NCI-H748 treated with DMSO at 0.1 percent for 48 hours (cell line): ENCODE measurements at places on chromosomes 2 and 18.

DNA sequence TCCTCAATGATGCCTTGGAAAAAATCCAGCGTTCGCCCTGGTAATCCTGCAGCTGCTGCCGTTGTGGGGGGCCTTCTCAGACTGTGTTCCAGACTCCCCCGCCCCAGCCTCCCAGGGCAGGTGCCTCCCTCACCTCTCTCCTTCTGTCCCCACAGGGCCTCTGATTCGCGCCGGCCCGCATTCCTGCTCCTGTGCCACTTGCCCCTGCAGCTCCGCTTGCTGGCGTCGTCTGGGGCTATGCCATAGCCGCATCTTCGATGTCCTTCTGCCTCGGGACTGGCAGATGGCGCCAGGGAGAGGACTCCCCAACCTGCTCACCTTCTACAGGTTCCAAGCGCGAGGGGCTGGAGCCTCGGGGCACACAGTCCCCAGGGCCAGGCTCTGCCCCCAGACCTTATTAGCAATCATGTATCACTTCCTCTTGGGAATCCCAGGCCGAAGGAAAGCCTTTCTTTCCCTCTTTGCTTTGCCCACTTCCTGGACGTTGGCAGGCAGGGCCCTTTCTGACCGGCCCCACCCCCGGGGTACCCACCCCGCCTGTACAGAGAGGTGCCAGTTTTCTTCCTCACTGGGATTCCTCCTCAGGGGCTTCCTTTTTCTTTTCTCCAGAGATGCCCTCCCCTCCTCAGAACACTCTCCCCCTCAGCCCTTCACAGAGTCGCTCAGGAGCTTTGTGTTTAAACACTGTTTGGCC is 4.4 kb downstream of the SPATA3 start:
- DNase-seq = no peak

GRCh38 chr2:187504312-187504921 is 49.8 kb downstream of the TFPI start:
- no peak for DNase-seq

DNA sequence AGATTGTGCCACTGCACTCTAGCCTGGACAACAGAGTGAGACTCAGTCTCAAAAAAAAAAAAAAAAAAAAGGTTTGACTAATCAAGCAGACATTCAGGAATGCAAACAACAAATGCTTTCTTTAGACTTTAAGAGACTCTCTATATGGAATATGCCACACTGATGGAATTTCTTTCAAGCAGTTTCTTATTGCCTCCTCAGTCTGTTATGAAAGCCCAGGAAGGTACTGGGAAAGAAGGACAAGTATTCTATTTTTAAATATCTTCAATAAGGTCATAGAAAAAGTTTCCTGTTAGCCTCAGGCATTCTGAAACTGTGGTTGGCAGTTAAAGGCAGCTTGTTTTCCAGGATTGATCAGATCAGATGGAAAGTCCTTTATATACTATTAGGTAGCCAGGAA is 241.6 kb downstream of the PIK3C3 start:
- DNase-seq = no peak

DNA sequence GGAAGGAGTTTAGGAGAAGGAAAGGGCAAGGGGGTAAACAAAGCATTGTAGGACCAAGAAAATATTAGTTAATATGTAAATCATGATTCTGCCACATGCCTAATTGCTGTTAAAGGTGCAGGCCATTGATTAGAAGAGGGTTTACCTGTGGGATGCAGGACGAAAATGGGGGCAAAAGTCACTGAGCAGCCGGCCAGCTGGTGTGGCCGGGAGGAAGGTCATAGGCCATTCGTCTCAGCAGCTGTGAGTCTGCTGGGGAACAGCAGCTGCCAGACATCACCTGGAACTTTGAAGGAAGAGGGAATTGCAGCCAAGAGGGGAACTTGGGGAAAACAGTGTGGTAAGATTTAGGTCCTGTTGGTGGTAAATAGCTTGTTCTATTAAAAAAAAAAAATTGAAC is 184.4 kb downstream of the DYSF start:
- DNase-seq = no peak

GRCh38 chr2:1972011-1972410 is 227.7 kb upstream of the PXDN start:
- no peak for DNase-seq

GRCh38 chr2:232138441-232138840 is 176.9 kb downstream of the DIS3L2 start:
- DNase-seq = no peak

- no peak for DNase-seq
Observed at GRCh38 chr2:215727507-215728503, 285.5 kb downstream of the MREG start.

DNA sequence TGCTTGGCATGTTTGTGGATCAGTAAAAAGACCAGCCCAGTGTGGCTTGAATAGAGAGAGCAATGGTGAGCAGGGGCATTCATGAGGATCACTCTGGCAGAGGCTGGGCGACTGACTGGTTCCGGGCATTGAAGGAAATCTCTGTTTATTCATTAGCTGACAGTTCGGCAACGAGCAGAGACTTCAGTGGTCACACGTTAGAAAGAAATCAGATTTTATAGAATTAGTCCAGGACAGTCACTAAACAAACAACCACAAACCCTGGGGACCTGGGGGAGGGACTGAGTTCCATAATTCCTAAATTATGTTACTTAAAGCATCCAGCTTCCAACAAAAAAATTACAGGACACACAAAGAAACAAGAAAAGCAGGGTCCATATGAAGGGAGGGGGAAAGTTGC is 72.5 kb downstream of the NOL10 start:
- no peak for DNase-seq

GRCh38 chr2:186726938-186727337 is 33.1 kb downstream of the FAM171B start:
- no peak for DNase-seq

GRCh38 chr18:78376046-78376445 is 603.6 kb upstream of the SALL3 start:
- no peak for DNase-seq

GRCh38 chr2:26534865-26535662 is 57.1 kb upstream of the OTOF start:
- no peak for DNase-seq

GRCh38 chr2:96841701-96842495 is 1.9 kb downstream of the ANKRD23 start:
- DNase-seq = no peak

- DNase-seq = no peak
Observed at GRCh38 chr2:24945907-24946306, 25.8 kb downstream of the DNAJC27 start.

DNA sequence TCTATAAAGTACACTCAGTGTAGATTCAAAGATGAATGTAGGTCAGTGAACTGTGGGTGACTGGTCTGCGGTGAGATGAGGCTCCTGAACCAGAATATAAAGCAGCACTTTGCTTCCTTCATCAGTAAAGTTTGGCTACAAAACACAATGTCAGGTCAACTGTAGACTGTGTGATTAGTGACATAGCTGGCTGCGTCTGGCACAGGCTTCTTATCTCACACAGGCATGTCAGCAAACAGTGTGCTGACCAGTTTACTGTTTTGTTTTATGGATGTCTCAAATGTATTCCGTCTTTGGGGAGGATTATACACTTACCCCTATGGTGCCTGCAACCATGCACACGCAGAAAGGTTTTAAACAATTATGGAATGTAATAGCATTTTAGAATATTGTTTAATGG is 87.1 kb downstream of the ZNF236 start:
- no peak for DNase-seq

DNA sequence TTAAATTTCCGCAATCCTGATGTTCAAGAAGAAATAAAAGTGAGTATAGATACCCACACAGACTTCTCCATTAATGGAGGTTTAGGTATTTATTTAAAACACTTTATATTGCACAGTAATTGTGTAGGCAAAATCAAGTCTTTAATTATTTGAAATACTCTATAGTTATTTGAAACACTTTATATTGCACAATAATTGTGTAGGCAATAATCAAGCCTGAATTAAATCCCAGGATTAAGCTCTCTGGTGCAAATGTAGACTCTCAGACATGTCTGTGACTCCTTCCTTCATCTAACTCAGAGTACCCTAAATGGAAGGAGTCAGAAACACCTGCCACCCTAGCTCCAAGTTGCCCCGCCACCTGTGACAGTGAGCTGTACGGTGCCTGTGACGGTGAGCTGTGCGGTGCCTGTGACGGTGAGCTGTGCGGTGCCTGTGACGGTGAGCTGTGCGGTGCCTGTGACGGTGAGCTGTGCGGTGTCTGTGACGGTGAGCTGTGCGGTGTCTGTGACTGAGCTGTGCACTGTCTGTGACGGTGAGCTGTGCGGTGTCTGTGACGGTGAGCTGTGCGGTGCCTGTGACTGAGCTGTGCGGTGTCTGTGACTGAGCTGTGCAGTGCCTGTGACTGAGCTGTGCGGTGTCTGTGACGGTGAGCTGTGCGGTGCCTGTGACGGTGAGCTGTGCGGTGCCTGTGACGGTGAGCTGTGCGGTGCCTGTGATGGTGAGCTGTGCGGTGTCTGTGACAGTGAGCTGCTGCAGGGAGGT is 11.0 kb downstream of the SLC3A1 start:
- DNase-seq = no peak

- no peak for DNase-seq
Observed at GRCh38 chr2:168183308-168183997, 63.9 kb downstream of the STK39 start.

DNA sequence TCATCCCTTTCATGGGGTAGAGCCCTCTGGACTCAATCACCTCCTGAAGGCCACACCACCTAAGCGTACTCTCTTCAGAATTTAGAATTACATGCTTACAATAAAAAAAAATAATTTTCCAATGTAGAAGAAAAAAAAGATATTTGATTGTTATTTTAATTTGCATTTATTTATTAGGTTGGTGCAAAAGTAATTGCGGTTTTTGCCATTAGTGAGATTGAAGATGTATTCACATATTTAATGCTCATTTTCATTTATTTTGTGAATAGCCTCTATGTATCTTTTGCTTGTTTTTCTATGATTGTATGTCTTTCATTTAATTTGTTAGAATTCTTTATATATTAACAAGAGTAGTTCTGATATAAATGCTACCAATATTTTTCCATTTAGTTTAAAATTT is 220.5 kb downstream of the RND3 start:
- no peak for DNase-seq

GRCh38 chr2:239292959-239293774 is 107.7 kb downstream of the HDAC4 start:
- DNase-seq = no peak

DNA sequence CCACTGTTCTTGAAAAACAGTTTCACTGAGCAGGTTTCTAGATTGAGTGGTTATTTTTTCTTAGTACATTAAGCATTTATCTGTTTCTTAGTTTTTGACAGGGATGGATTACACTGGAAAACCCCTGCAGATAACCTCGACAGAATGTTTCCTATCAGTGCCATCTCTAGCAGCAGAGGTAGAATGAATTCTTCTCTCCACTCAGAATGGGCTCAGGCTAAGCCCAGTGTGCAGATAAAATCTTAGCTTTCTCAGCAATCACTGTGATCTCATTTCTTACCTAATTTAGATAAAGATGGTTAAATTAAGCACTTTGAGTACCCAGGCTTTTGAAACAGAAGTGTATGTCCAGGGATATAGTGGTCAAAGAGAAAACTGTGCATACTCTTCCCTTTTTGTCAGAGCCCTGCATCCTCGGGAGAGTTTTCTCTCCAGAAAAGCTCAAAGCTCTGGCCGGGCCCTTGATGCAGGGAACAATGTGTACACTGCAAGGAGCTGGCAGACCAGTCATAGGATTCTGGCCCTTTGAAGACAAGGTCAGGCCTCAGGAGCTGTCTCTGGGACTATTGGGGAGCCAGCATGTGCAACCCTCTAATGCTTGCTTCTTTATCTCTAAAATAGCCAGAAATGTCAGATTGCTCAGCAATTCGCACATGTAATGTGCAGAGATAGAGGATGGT is 10.6 kb upstream of the AKAIN1 start:
- DNase-seq = no peak

GRCh38 chr2:88307817-88308216 is 137.7 kb downstream of the THNSL2 start:
- peak; percentile 0 for DNase-seq

- no peak for DNase-seq
Observed at GRCh38 chr2:240412975-240413812, 22.3 kb upstream of the GPC1 start.

DNA sequence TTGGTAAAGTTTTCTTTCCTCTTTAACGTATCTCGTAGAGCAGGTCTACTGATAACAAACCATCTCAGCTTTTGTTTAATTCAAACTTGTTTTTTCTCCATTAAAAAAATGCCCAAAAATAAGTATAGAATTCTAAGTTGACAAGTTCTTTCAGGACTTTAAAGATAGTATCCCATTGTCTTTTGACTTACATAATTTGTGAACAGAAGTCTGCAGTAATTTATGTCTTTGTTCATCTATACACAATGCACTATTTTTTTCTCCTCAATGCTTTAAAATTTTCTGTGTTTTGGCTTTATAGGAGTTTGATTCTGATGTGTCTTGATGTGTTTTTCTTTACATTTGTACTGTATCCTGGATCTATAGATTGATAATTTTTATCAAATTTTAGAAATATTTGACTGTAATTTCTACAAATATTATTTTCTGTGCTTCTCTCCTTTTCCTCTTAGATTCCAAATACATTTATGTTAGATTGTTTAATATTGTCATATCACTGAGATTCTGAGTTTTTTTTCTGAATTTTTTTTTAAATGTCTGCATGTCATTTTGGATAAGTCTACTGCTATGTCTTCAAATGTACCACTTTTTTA is 143.3 kb downstream of the FTCDNL1 start:
- DNase-seq = no peak

DNA sequence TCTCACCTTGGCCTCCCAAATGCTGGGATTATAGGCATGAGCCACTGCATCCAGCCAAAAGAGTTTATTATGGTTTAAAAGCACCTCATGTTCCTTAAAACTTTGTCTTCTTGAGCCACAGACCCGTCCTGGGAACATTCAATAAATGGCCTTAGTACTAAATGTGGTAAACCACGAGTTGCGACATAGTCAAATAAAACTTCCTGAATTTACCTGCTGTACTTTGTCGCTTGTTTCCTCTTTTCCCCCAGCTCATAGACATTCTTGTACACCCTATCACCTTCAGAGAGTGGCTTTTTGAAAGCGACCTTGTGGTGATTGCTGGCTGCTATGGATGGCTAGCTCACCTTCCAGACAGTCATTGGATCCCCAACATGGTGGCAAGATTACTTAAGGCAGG is 310.4 kb downstream of the LRRTM1 start:
- no peak for DNase-seq

- DNase-seq = no peak
Observed at GRCh38 chr2:239966853-239967552, 58.1 kb downstream of the NDUFA10 start.

DNA sequence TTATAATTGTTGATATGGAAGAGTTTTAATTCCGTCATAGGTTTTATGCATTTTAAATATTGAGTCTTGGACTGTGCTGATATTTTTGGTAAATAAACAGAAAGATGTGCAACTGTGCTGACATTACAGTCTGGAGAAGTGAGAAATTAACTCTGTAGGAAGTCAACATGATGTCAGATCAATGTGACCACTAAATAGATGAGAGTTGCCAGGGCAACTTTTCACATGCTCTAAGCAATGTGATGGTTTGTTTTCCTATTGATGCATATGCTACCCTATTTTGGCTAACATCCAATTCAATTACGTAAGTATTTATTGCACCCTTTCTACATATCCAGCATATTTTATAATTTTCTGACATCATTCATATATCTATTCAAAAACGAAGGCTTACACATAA is 1109.3 kb downstream of the TSN start:
- peak; percentile 23 for DNase-seq

- no peak for DNase-seq
Observed at GRCh38 chr2:195356026-195356425, 301.0 kb upstream of the SLC39A10 start.
